ENCODE measurements at places on chromosomes 16 and 17.

DNA sequence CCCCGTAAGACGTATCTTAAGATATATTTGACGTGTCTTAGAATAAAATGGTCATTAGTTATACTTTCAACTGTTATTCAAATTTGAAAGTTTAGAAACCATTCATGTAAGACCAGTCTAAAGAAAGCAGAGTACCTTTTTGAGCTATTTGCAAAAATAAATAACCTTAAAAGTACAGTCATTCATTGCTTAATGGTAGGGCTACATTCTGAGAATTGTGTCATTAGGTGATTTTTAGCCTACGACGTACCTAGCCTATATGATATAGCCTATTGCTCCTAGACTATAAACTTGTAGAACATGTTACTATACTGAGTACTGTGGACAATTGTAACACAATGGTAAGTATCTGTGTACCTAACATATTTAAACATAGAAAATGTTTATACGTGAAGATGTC, 139.2 kb downstream of the PHKB start:
- no peak for DNase-seq

GRCh38 chr16:3012246-3012645, 477 bp upstream of the CLDN9 start:
- DNase-seq = no peak

DNA sequence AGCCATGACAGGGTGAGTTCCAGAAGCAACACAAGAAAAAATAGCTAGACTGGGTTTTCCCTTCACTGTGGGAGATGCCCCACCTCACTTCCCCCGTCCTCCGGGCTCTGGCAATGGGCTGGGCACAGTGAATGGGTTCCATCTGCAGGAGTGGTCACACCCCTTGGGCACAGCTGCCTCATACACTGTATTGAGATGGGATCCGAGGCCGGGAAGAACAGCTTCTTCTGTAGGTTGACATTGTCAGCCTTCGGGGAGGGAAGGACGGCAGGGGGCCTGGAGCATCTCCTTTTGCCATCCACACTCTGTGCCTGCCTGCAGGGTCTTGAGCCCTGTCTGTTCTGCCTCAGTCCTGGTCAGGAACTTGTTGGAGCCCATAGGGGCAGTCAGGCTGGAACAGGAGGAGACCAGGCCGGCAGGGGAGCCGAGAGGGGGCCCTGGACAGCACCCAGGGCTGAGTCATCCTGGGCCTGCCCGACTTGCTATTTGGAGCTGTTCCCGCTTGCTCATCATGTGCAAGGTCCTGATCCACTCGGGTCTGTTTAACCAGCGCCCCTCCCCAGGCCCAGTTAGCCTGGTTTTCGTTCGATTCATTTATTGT, 286.7 kb downstream of the SEC14L1 start:
- peak; percentile 72 for DNase-seq

GRCh38 chr16:71775949-71776348, 32.7 kb downstream of the AP1G1 start:
- DNase-seq = no peak

- no peak for DNase-seq
These were observed 4.8 kb upstream of the ABCC3 start for GRCh38 chr17:50629902-50630301.

DNA sequence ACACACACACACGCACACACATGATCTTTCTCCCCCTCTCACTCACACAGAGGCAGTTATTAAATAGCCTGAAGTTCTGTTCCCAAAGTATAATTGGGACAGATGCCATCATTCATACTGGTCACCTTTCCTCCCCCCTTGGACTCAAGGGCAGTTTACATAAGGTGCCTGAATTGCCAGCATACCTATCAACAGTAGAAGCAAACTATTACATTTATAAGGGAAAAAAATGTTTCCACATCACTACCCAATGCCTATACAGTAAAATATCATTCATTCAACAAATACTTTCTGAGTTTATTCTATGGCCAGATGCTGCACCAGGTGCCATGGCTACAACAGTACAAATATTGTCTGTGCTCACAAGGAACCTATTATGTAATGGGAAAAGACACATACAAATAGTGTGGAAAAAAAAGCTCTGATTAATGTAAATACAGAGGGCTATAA, 6.3 kb downstream of the CNTD1 start:
- no peak for DNase-seq

DNA sequence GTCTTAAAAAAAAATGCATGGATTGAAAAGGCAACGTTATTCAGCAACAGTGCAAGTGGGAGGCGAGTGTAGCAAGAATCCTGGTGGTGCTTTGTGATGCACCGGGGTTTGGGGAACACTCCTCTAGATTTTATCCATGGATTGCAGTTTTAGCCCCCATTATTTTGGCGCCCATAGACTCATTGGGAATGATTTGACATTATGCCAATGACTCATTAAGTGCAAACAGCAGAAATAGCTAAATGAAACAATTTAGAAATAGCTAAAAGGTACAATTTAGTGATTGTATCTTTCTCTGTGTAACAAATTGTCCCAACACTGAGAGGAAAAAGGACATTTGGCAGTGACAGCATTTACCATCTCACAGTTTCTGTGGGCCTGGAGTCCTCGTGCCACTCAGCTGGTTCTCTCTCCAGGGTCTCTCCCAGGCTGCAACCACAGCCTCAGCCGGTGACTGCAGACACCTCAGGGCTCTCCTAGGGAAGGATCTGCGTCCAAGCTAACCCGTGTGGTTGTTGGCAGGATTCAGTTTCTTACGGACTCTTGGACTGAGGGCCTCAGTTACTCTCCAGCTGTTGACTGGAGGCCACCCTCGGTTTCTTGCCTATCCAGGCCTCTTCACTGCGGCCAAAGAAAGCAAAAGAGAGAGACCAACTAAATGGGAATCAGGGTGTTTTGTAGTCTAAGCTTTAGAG, 398.7 kb downstream of the SNX29 start:
- DNase-seq = no peak

GRCh38 chr16:8519179-8519578, 71.1 kb downstream of the TMEM114 start:
- DNase-seq = no peak

GRCh38 chr16:26316683-26317464, 625.1 kb downstream of the HS3ST4 start:
- no peak for DNase-seq

DNA sequence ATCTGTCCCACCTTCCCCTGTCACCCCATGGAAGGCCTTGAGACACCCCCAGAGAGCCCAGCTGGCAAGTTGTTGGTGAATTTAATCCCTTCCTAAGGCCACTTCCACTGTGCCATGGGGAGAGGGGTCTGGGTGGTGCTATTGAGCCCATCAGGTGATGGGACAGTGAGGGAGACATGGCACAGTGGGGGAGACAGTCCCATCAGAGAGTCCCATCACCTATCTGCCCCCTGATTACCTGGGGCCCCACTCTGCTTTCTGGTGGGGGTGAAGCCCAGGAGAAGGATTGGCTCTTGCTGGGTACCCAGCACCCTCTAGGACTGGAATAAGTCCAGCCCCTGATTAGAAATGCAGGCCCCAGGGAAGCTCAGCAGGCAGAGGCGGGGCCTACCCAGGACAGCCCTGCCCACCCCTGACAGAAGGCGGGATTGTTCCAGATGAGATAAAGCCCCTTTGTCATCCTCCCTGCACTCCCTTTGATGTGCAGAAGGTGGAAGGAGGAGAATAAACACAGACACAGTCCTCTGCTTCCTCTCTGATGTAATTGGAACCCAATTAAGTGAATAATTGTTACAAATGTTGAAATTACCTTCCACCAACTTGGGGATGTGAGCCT, 18.9 kb downstream of the TMEM132E start:
- no peak for DNase-seq

DNA sequence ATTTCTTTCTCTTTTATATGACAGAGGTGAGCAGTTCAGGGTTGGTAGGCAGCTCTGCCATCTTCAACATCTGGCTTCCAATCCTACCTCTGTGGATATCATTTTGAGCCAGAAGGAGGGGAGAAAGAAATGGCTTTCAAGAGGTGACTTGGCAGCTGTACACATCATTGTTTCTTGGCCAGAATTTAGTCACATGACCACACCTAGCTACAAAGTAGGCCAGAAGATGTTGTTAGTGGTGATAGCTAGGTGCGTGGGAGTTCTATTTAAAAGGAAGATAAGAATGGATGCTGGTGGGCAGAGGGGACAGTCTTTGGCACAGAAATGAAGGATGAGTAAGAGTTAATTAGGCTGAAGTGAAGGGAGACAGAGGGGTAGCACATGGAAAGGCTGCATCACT, 29.2 kb upstream of the MPHOSPH6 start:
- no peak for DNase-seq

- peak; percentile 85 for DNase-seq
These were observed 123.6 kb downstream of the CMIP start for GRCh38 chr16:81567987-81568748.

GRCh38 chr17:56481659-56482058, 111.8 kb upstream of the NOG start:
- no peak for DNase-seq

DNA sequence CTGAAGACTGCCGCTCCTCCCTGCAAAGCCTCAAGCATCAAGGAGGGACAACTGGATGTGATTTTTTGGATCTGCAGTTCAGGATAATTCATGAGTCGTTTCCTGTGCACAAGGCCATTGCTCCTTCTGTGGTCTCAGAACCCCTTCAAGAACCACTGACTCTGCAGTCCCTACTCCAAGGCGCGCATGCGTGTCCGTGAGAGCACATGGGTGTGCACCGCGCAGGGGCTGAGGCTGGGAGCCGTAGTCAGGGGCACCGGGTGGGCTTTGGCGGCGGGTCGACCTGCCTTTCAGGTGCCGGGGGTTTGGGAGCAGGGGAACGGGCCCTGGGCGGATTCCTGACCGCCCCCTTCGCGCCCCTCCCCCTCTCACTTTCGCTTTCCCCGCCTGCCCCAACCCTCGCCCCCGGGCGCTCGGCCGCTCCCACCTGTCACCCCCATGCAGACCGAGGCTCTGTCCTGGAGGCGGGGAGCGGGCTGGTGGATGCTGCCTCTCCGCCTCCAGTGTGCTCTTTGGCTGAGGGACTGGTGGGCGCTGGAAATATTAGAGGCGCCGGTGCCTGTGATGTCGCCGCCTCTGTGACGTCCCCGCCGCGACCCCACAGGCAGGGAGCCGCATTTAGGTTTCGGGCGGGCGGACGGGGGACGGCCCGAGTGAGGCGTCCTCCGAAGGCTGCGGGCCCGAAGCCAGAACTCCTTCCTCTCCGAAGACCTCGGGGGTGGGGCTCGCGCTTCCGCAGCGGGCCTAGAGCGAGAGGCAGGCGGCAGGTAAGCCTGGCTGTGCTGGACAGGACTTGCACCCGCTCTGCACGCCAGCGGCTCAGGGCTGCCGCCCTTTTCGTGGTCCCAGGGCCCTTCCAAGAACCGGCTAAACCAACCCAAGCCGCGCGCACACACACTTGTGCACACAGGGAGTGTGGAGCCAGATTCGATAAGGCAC, at the start of gene SPATA32:
SPATA32 (minus strand) TSS at position 518 of the 939 bp plus-strand sequence; CDS start at position 440, 78 bp downstream.
- DNase-seq = no peak

- DNase-seq = no peak
These were observed 13.3 kb downstream of the SOCS1 start for GRCh38 chr16:11242658-11243057.

- no peak for DNase-seq
These were observed 82.2 kb upstream of the CDH13 start for GRCh38 chr16:82544378-82545160.

- no peak for DNase-seq
These were observed 86.1 kb downstream of the UTP18 start for GRCh38 chr17:51346218-51346982.

DNA sequence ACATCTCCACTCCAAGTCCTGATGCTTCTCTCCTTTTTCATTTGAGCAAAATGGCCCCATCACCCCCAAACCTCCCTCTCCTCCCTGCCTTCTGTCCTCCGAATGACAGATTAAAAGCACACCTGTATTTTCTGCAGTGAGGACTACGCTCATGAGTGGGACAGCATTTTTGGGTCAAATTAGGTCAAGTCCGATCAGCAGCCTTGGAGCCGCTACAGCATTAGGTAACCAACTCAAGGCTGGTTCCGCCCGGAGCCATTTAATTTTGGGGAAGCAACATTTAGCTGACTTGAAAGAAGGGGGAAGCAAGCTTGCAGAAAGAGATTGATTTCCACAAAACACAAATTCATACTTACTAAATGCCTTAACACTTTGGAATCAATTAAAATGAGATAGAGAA, 324.1 kb upstream of the CDH5 start:
- DNase-seq = no peak

- DNase-seq = no peak
These were observed 38.9 kb upstream of the SNN start for GRCh38 chr16:11629071-11630030.

- no peak for DNase-seq
These were observed 9.4 kb downstream of the MAP3K3 start for GRCh38 chr17:63631626-63632025.

DNA sequence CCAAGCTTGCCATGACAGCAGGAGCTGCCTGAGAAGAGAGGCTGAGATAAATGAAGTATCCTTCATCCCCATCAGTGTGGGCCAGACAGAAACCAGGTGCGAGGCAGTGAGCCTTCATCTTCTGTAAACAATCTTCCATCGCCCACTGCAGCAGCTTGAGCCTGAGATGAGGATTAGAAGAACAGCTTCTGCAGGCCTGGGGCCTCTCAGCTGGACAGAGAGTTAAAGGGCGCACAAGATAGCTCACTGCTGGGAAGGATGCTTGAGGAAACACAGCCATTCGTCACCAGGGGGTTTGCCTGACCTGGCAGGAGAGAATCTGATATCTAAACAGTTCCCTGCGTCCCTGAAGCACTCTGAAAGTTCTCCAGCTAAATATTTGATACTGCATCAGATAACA, 27.1 kb downstream of the HOXB1 start:
- DNase-seq = no peak

GRCh38 chr17:51402899-51403298, 142.6 kb downstream of the UTP18 start:
- no peak for DNase-seq

DNA sequence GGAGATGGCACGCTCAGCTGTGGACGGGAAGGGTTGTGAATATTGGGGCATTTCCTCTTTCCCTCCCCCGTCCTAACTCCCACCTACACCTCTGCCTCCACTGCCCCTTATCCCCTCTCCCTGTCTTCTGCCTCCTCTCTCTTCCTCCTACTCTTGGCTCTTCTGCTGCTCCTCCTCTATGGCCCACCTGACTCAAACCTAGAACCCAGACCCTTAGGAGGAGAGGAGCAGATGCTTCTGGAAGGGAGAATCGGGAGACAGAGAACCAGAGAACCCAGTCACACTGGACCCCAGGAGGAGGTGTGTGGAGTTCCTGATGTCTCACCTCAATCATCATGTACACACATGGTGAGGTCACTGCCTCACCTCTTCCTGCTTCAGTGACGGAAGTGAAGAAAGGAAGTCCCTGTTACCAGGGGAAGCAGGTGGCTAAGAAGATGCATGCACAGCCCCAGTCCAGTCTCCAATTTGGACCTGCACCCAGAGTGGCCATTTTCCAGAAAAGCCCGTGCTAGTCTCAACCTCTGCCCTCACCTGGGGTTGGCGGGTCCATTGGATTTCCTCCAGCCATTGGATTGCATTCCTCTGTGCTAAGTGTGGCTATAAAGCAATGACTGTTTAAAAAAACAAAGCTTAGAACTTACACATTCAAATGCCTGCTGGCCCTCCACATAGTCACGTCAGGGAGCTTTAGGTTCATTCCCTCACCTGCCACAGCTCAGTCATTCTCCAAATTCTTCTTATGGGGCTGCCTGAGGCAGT, 4.0 kb downstream of the RNF222 start:
- peak; percentile 28 for DNase-seq

GRCh38 chr17:7888184-7888920, at the start of gene CHD3:
CHD3 (plus strand) TSS chr17:7888789; CDS start chr17:7889001, 212 bp downstream.
- peak; percentile 2 for DNase-seq

GRCh38 chr17:73227944-73228343, 33.7 kb downstream of the CPSF4L start:
- DNase-seq = no peak

All from NCI-H226 (cell line).